ENCODE measurements at places on chromosomes 5 and 9.

- peak; percentile 47 for DNase-seq
Measured at GRCh38 chr5:55232271-55232984, 980 bp downstream of the CCNO start.

DNA sequence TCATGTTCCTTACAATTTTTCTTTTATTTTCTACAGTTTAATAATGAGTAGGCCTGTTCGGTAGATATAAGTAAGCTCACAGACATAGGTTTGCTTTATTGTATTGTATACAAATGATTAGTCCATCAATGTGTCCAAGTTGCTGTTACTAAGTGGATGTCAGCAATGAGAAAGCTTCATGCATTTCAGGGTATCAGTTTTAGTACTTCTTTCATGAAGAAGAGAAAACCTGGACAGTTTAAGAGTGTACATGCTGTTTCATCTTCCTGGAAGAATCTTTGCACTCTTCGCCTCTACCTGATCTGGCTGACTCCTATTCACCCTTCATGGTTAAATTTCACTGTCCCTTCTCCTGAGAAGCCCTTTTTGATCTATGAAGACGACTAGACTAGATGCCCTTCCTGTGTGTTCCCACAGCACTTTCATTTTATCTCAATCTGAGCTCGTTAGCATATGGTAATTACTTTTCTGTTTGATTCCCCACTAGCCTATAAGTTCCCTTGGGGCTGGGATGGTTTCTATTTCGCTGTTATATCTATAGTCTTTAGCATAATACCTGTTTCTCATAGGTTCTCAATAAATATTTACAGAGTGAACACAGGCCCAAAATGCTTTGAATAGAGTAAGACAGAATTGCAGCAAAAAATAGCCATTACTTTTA lies 70.7 kb downstream of the CETN3 start:
- no peak for DNase-seq

DNA sequence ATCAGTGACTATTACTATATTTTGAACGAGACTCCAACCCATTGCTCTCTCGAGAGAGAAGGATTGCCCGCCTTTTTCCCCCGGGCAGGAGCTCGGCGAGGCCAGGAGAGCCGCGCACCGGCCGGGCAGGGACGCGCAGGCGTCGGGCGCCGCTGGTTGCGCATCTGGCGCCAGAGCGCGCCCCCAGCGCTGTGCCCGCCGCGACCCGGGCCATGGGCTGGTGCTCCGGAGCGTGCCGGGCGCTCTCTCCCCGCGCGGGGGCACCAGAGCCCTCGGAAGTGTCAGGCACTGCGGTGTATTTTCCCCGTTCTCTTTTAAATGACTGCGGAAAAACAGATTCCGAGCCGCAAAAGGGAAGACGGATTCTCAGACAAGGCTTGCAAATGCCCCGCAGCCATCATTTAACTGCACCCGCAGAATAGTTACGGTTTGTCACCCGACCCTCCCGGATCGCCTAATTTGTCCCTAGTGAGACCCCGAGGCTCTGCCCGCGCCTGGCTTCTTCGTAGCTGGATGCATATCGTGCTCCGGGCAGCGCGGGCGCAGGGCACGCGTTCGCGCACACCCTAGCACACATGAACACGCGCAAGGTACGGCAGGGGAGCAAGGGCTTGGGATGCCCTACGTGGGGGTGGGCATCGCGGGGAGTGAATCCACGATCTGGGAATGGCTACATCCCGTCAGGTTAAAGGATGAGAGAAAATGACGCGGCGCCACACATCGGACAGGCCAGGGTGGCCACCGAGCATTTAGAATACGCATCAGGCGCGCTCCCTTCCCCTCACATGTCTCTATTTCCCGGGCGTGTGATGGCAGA lies 1.1 kb upstream of the NTRK2 start:
- DNase-seq = peak; percentile 66

DNA sequence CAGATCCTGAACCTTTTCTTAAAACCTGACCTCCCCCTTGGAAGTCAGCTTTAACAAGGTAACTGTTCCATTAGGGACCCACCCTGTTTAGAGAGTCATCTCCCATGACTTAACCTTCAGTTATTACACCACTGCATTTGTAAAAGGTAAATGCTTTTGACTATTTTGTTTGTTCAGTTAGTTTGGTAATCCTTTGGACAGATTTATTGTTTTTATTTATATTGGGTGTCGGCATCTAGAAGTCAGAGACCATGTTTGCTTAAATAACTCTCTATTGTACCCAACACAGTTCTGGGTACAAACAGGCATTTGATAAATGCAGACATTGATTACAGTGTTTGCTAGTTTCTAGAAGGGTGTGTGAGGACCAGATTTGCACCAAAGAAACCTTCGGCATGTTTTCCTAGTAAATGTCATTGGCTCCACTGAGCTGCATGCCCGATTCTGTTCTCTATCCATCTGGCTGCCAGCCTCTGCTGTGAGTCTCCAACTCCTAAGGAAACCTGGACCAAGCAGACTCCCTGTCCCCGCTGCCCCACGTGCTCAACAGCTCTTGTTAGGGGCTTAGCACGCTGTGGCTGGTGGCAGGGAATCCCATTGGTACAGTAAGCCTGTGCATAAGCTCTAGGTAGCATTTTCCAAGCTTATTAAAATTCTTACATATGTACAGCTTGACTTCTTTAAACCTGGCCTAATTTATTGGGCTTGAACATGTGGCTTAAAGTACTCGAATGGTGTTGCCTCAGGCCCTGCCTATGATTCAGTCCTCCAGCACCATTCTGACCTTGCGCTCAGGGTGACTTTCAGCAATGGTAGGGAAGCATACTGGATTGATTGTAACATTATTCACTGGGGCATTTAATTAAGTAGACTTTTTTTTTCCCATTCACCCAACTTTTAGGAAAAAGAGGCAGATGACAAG lies 6.6 kb downstream of the PCBD2 start:
- DNase-seq = no peak

DNA sequence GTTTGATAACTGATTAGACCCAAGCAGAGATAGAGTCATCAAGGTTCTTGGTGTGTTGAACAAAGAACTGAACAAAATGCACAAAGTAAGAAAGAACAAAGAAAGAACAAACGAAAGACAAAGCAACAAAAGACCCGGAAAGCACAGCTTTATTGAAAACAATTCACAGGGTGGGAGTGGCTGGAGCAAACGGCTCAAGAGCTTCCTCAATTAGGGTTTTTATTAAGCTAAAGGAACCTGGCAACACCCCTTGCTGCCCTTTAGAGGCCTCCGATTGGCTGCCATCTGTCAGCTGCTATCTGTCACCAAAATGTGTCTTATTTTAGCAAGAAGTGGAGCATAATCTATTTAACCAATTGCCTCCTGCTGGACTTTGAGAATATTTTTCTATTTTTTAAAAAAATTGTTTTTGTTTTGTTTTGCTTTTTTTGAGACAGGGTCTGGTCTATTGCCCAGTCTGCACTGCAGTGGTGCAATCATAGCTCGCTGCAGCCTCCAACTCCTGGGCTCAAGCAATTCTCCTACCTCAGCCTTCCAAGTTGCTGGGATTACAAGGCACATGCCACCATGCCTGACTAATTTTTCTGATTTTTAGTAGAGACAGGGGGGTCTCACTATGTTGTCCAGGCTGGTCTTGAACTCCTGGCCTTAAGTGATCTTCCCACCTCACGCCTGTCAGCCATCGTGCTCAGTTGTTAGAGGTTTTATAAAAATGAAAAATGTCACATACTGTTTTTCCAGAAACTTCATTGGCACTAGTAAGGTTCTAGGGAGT lies 7.7 kb upstream of the ABO start:
- peak; percentile 79 for DNase-seq

DNA sequence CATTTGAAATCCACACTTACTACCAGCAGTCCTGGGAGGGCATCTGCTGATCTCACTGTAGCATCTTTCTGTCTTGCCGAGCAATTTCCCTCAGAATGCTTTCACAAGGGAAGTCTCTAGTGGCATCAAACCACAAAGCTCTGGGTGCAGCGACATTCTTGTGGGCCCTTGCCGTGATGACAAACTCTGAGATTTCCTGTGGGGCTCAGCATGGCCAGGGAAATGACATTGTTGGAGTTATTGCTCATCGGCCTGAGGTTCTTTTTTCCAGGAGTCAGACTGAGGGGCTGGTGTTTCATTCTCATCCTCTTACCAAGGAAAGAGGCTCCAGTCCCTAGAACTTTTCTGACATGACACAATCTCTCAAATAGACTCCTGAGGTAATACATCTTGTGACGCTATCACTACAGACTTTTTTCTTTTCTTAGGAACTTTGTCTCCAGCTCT lies 51.4 kb downstream of the PFDN1 start:
- no peak for DNase-seq

DNA sequence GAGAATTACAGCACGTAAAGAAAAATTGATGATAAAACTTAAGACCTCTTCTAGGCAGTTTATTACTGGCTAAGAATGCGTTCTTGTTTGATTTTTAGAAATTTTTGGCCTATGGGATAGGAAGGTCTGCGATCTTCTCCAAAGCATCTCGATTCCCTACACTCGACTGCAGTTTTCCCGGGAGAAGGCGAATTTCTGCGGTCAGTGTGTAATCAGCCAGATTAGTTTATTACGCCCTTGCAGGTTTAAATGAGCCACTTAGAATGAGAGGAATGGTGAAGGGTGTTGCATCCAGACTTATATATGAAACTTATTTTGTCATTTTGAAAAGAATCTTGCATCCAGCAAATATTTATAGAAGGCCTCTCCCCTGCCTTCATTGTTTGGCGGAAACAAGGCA lies 1.2 kb downstream of the MTAP start:
- no peak for DNase-seq

GRCh38 chr5:43429706-43430105 lies 17.5 kb upstream of the CCL28 start:
- no peak for DNase-seq

DNA sequence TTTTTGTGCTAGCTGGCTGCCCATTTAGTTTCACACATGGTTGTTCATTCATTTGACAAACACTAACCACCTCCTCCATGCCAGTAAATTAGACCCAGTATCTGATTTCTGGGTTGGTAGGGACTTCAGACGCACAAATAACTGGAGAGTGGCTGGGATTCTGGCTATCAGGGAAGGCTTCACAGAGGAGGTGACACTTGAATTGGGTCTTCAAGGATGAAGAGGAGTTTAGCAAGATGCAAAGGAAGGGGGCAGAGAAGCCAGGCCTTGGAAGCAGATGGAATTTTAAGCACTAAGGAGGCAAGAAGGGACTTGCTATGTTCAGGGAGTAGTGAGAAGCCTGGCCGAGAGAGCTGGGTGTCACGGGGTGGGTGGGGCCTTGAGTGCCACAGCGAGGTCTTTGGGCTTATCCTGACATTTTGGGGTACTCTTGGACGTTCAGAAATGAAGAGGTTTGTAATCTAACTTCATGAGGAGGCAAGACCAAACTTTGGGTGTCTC lies 71.3 kb downstream of the LMX1B start:
- no peak for DNase-seq

DNA sequence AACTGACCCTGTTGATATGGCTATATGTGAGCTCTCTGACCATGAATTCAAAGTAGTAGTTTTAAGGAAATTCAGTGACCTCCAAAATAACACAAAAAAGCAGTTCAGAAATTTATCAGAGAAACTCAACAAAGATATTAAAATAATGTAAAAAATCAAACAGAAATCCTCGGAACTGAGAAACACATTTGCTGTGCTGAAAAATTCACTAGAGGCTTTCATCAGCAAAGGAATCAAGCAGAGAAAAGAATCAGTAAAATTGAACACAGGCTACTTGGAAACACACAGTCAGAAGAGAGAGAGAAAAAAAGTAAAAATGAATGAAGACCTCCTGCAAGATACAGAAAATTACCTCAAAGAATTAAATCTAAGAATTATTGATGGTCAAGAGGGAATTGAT lies 417.2 kb downstream of the TMEM232 start:
- DNase-seq = no peak

DNA sequence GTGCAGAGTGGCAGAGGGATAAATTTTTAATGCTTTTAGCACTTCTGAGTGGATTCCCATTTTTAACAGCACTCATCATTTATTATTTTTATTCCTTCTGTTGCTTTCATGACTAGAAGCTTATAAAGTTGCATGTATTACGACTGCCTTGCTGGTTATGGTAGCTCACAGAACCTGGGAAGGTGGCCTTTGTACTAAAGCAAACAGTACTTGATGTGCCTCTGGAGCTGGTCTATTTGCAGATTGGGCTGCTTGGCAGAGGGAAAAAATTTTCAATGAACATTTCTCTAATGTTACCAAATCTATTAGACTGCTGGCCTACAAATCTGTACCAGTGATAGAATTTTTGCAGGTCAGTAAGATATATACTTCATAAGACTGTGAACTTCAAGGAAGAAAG lies 274.5 kb upstream of the C9orf72 start:
- no peak for DNase-seq

GRCh38 chr5:24163091-24163490 lies 481.7 kb downstream of the CDH10 start:
- DNase-seq = no peak

- DNase-seq = no peak
Measured at GRCh38 chr5:136166909-136167308, 26.1 kb downstream of the SMIM32 start.

DNA sequence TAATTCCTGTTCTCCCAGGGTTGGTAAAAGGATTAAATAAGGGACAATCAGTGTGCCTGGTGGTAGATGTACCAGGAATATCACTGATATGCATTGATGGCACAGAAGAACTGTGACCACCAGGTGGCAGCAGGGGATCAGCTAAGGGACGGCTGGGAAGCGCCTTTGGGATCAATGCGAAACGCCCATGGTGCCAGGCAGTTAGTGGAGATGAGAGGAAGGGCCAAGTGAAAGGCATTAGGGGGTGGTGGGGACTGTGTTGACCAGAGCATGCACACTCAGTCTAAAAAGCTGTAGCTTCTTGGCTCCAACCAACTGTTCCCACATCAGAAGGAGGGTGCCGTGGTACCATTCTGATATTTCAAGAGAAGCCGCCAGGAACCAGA lies 55.6 kb downstream of the ARHGEF37 start:
- peak; percentile 90 for DNase-seq

DNA sequence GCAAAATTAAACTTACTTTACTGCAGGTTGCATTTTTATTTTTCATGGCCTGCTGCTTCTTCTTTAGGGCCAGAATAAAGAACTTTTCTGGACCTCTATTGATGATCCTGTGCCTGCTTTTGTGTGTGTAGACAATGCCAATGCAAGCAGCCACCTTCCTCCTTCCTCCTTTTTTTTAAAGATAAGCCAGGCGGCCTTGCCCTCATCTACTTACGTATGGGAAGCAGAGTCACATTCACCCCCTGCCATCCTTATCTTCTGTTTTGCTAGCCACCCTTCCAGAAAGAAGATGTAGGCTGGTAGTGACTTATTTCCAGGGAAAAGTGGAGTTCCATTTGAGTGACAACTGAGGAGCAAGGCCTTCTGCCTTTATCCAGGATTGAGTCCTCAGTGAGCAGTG lies 122.9 kb downstream of the KDM4C start:
- no peak for DNase-seq

DNA sequence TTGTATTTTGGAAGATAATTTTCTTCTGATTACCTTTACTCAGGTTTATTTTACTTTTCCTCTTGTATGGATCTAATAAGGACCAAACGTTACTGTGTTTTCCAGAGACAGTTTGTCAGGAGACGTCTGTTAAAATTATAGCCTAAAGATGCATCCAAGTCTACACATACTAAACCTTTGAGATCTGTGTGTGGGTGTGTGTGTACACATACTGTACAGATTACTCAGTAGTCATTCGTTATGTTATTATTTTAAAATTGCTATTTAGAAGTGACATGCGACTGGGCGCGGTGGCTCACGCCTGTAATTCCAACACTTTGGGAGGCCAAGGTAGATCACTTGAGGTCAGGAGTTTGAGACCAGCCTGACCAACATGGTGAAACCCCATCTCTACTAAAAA lies 51.6 kb upstream of the CNTLN start:
- no peak for DNase-seq

- no peak for DNase-seq
Measured at GRCh38 chr5:143431789-143432188, 28.3 kb upstream of the NR3C1 start.
